Amniotic stem cell (primary cell): ENCODE measurements at places on chromosomes 12 and 14.

- no peak for DNase-seq
Observed at GRCh38 chr14:74955229-74956026, at the start of gene PGF. TSS of gene PGF (minus strand) at chr14:74955597. CDS start at chr14:74955242, 355 bp downstream.

DNA sequence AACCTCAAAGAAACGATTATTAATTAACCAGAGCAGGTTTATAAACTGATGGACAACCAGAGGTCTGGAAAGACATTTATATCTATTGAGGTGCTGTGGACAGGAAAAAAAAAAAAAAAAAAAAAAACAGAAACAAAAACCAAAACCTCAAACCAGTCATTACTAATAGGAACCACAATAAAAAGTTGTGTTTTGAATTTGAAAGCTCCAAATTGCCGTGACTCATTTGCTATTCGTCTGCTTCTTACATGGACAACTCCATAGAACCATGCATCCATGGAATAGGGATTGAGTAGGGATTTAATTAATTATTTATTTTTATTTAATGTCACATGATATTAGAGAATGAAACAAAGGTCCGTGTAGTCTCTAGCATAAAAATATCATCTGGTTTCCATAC lies 134.1 kb upstream of the SSTR1 start:
- no peak for DNase-seq

- peak; percentile 34 for DNase-seq
Observed at GRCh38 chr14:90398315-90398839, 1.5 kb downstream of the CALM1 start.

DNA sequence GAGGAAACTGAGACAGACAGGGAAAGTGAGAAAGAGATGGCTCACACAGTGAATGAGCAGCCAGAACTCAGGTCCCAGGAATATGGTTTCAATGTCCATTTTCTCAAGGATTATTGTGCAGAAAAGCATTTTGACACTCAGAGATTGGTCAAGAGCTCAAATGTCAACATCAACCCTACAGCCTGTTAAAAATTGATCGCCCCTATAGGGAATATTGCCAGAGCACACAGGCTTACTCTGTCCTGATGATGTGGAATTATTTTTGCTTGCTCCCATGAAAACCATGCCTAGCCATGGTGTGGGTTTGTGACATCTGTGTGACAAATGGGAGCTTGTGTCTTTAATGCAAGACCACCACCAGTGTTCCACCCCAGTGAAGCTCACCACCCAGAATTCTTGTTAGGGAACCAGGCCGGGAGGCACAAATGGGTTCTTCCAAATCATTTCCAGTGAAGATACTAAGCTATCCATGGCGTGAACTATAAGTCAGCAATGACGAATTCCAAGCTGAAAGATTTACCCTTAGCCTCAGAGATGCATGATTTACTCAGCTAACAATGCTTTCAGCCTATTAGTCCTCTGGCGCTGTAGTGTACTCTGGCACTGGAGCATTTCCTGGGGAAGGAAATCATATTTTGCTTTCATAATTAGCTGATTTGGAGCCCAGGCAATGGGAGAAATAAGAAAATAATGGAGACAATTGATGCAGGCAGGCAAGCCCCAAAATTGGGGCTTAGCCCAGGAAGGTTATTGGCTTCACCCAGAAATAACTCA lies 1188.2 kb upstream of the TMEM132C start:
- no peak for DNase-seq

DNA sequence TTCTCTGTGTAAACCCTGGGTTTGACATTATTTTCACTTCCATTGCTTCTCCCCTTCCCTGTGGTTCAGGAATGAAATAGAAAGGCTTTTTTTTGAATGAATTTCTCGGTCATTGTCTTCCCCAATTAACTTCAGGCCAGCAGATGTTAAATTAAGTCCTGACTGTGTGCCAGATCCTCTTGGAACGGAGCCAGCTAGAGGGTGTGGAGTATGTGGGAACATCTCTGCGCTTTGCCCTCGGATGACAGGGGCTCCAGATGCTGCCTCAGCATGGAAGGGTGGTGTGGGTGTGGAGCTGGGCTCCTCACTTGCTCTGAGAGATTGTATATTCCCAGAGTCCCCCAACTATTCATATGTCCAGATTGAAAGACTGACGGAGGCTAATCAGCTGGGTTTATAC lies 13.1 kb downstream of the KRT85 start:
- no peak for DNase-seq

DNA sequence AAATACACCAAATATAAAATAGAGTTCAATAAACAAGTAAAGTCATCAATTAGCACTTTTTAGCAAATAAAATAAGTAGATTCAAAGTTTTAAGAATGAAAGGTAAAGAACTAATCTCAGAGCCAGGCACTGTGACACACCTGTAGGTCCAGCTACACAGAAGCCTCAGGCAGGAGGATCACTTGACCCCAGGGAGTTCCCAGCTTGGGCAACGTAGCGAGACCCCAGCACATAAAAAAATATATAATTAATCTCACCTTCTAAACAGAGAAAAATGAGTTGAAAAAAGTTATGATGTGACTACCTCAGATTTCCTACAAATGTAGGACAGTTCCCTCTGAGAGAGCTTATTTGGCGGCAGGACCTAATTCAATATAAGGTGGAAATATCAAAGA lies 19.3 kb downstream of the DAD1 start:
- no peak for DNase-seq

DNA sequence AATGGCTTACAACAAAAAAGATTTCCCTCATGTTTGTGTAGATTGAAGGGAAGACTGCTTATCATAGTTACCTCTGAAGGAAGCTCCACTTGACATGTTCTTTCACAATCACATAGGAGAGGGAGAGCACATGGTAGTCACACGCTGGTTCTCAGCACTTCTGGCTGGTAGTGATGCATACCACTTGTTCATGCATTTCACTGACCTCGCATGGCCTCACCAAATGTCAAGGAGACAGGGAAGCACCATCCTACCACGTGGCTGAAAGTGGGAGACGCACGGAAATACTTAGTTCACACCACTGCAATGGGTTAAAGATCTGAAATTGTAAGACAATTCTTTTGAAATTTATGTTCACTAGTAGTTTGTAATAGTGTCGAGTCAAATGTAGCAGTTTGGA lies 74.0 kb downstream of the PDE3A start:
- no peak for DNase-seq

DNA sequence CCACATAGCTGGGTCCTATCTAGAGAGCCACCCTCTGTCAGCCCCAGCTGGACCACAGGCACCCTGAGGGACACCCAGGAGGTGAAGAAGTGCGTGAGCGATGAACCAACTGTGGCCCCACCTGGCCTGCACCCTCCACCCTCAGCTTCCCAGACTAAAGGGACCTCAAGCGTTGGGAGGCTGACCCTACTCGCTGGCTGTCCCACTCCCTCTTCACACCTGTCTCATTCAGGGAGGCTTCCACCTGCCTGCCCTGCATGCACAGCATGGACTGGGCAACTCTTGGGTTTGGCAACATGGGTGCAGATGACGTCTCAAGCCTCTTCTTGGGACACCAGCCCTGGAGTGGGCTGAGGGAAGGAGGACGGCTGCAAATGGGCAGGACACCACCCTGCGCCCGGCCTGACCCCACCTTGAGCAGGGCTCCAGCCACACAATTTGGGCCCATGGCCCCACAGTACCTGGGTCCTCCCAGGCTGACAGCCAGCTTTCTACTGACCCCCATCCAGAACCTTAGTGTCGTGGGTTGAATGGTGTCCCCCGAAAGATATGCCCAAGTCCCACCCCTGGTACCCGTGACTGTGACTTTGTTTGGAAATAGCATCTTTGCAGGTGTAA lies 2.1 kb downstream of the TMEM179 start:
- no peak for DNase-seq

- DNase-seq: no peak
Observed at GRCh38 chr14:76502638-76503037, 126.7 kb downstream of the ESRRB start.

GRCh38 chr14:105486163-105486973 lies at the start of gene CRIP1:
TSS of gene CRIP1 (plus strand) at chr14:105486886. CDS start at chr14:105487260, 374 bp downstream.
- DNase-seq: no peak
